Nucleus accumbens (tissue), 56 donors: ENCODE measurements at places on chromosomes 3 and 15.

DNA sequence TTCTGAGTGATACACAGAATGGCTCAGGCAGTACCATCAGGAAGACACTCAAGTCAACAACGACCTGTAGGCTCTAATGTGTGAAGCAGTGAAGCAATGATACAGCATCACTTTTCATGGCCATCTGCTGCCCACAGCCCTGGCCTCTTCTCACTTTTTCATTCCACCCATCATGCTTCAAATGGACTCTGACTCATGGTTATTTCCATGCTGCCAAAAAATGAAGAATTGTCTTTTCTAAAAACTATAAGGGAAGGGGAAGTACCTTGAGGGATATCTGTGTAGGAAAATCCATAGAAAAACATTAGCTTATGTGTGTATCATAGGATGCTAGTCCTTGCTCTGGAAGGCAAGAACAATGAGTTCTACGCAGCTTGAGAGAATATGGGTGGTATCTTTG is 11.5 kb downstream of the HGD start:
- no peak for DNase-seq

DNA sequence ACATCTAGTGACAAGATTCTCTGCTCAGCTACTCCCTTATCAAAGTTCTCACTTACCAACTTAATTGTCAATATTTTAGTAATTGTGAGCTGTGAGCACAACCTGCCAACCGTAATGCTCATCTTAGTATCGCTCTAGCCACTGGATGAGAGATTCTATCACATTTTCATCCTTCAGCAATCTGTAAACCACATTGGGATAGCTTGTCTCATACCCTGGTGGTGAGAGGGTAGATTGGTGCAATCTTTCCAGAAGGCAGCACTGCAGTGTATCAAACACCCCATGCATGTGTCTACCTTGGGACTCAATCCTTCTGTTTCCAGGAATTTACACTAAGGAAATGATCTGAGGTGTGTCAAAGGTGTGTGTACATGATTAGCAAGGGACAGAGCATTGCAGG is 18.9 kb upstream of the ATP8B4 start:
- DNase-seq, result no peak

GRCh38 chr3:17894434-17895060 is 152.1 kb upstream of the TBC1D5 start:
- peak; percentile 0 for DNase-seq

DNA sequence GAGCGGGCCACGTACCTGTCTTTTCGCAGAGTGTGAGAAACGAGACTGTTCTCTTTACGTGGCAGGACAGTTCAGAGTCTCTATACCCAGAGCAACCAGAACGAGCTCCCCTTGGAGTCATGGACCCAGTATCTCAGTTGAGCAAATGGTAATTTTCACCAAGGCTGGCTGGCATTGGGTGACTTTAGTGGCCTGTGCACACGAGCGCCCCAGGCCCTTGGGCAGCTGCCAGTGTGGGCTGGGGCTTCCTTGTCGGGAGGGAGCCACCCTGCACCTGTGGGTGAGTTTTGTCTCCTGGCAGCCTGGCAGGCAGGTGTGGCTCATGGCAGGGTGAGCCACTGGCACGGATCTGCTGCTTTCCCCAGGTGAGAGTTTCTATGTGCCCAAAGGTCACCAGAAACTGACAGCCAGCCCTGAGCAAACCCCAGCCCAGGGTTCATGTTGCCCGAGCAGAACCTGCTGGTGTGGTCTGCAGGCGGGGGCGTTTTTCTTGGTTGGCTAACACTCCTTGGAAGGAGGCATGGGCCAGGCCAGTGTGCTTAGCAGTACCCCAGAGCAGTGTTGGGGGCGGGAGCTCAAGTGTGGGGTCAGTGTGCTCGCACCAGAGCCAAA is 135.0 kb downstream of the TJP1 start:
- no peak for DNase-seq

GRCh38 chr3:155382396-155383042 is 89.0 kb upstream of the STRIT1 start:
- peak; percentile 1 for DNase-seq

- no peak for DNase-seq
These were observed 4.6 kb downstream of the LSG1 start for GRCh38 chr3:194667363-194667762.

- no peak for DNase-seq
These were observed 377.3 kb downstream of the LPP start for GRCh38 chr3:188531210-188531609.

DNA sequence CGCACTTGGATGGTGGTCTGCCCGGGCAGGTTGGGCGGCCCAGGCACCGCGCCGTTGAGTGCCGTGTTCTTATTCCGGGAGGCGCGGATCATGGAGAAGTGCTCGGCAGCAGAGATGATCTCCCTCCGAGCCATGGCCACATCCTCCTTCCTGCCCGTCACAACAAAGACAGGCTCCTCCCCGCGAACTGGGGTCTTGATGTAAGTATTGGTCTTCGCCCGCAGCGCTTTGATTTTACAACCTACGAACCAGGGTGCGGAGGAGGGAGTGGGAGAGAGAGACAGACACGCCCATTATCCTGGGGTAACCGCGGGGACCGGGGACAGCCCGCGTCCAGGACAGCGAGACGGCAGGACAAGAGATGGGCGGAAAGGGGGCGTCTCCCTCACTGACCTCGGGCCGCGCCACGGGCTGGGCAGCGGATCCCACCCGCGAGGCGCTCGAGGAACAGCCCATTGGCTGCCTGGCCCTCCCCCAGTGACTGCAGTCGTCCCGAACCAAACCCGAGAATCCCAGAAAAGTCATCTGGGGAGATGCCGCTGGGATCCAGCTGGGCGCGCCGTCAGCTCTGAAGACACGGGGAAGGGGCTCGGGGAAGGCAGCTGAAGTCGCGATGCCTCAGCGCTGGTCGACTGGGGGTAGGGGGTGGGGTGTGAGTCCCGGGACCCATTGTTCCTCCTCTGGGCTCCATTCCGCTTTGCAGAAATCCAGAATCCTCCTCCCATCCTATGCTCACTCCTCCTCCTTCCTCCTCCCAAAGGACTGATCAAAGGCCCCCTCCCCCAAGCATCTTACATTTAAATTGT is 1.2 kb downstream of the MEX3B start:
- DNase-seq, result no peak

DNA sequence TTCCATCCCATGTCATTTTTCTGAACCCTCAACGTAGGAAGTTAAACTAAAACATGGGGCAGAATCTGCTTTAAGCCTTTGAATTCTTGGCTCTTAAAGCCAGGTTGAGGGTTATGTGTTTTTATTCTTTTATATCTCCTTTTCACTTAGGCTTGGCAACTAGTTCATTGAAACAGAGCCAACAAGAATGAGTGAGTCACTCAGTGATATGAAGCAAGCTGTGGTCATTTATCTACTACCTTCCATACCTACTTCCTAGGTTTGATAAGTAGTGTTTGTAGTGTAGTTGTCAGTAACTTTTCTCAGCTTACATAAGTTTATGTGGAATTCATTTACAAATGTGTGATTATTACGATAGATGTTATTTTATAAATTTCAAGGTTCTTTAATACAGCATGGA is 67.4 kb downstream of the SNRPN start:
- no peak for DNase-seq

GRCh38 chr3:42829083-42829627 is 19.9 kb downstream of the ACKR2 start:
- no peak for DNase-seq

GRCh38 chr15:40436116-40436891 is 4.4 kb upstream of the BAHD1 start:
- peak; percentile 38 for DNase-seq

DNA sequence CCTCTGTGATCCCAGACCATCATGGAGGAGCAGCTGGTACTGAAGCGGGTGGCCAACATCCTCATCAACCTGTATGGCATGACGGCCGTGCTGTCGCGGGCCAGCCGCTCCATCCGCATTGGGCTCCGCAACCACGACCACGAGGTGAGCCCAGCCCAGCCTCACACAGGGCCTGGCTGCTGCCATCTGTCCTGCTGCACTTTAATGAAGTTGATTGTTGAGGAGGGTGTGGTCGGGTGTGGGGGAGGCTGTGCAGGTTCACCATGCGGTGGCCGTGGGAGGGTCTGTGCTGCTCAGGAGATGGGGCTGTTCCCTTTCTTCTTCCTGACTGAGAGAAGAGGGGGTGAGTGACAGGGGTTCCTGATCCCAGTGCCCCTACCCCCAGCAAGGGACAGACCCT is 30.6 kb downstream of the ACAD9 start:
- no peak for DNase-seq

DNA sequence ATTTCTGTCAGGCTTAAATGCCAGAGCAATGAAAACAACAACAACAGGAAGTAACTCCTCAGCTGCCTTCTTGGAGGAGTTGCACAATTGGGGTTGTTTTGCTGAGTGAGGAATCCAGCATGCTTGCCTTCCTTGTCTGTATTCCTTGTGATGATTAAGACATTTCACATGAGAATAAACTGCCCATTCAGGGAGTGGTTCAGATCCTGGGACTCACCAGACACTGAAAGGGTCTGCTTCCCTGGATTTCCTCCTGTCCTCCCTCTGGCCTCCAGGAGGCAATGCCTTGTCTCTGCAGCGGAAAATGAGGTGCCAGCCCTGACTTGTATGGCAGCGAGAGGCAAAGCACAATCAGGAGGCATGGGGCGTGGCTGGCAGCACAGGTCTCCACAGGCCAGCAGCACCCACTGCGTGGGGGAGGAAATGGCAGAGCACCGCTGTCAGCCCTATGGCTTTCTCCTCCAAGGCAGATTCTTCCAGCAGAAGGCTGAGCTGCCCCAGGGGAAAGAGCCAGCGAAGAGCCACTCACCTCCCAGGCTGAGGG is 41.5 kb downstream of the RBP2 start:
- no peak for DNase-seq

GRCh38 chr3:89795506-89795905 is 688.1 kb downstream of the EPHA3 start:
- DNase-seq, result no peak

- DNase-seq, result no peak
These were observed 11.2 kb upstream of the SEMA4B start for GRCh38 chr15:90189781-90190467.

DNA sequence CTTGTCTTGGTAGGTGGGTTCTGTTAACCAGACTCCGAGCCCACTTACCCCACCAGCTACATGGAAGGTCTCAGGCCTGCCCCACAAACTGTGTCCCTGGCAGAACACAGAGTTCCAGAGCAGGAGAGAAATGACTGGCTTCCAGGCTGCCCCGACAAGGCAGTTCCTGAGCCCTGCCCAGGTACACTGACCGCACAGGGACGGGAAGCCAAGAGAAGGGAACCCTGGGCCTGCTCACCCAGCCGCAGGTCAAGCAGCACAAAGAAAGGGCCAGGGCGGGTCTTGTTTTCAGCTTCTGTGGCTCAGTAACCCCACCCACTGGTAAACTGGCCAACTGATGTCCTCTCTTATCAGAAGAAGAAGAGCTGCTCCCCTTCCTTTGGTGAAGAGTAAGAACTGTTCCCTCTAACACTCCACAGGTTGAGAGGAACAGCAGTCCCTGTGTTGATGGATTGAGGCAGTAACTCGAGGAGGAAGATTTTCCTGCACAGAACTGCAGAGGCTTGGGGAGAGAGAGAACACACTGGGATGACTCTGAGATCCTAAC is 68.4 kb downstream of the CRTC3 start:
- peak; percentile 8 for DNase-seq

- DNase-seq, result no peak
These were observed 137.1 kb downstream of the ZNF609 start for GRCh38 chr15:64597477-64597822.

DNA sequence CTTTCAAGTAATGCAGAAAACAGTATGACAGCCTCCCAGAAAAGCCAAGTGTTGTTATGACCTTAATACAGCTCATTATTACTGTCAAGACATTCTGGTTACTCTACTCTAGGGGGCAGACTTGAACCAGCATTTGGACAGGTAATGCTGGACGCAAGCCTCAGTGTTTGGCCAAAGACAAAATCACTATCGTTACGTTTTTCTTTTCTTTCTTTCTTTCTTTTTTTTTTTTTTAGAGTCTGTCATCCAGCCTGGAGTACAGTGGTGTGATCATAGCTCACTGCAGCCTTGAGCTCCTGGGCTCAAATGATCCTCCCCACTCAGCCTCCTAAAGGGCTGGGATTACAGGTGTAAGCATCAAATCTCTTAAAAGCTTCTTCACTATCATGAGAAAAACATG is 29.4 kb upstream of the TMEM45A start:
- no peak for DNase-seq

- DNase-seq, result no peak
These were observed 1.3 kb downstream of the SMCO1 start for GRCh38 chr3:196513697-196514349.

DNA sequence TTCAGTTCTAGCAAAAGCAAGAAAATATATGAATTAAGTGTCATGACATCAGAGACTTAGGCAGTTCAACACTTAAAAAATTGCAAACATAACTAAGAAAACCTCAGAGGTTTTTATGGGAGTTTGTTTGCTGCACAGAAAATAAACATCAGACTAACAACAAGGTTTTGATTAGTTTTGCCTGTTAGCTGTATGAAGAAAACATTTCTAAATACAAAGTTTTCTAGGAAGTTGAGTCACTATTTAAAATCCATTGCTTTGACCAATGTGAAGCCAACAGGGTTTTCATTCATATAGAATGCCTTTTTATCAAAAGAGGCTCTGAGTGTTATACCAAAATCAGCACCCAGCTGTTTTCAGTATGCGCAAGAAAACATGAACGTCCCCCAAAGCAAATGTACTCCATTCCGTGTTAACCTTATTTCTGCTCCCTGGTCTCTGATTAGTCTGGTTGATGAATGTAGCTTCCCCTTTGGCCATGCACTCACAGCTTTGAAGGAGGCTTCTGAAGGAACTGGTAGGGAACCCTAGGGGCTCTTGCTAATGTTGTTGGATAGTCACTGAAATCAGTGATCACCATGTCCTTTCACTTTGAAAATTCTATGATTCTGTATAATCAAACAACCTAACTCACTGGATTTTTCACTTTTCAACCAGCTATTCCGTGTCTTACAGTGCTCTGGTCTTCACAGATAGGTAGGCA is 89.6 kb upstream of the TSEN2 start:
- DNase-seq, result no peak

DNA sequence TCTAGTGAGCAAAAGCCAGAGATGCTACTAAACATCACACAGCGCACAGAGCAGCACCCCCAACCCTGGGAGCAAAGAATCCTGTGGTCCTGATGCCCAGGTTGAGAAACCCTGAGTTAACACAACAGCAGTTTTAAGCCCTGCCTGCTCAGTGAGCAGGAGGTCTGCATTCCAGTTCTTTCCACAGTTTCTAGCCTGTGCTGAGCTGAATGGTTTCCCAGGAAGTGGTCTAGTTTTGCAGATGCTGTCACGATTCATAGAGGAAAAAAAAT is 171.1 kb upstream of the PROK2 start:
- DNase-seq, result no peak

GRCh38 chr15:46270481-46271147 is 635.8 kb downstream of the SQOR start:
- DNase-seq, result no peak

- no peak for DNase-seq
These were observed 4.2 kb downstream of the ARPP21 start for GRCh38 chr3:35643495-35643894.

- no peak for DNase-seq
These were observed 584.4 kb upstream of the TBL1XR1 start for GRCh38 chr3:177781686-177782161.
